ENCODE measurements at places on chromosomes 3 and 15.
A peak's percentile ranks its signal among the peaks of the same experiment; 100 is the strongest.

DNA sequence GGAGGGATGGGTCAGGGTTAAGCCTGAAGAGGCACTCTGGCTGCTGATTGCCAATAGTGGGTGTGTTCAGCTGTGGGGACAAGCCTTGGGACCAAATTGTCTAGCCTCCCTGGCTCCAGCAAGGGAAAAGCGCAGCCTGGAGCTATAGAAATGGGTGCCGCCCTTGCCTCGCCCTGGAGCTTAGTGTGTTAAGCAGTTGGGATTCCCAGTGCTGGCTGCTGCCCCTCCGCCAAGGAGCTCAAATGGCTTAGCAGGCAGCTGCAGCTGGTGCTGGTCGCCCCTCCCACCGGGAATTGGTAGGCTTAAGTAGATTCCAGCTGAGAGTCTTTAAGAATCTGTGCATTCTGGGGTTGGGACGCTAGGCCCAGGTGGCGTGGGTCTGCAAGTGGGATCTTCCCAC is 662.9 kb upstream of the TBL1XR1 start:
- DNase-seq = no peak

GRCh38 chr15:93451822-93452221 is 362.8 kb upstream of the RGMA start:
- no peak for DNase-seq

- no peak for DNase-seq
Measured at GRCh38 chr3:120749843-120750242, 7.3 kb downstream of the GTF2E1 start.

GRCh38 chr3:98454929-98455328 is 8.1 kb upstream of the OR5K1 start:
- peak; percentile 1 for DNase-seq

DNA sequence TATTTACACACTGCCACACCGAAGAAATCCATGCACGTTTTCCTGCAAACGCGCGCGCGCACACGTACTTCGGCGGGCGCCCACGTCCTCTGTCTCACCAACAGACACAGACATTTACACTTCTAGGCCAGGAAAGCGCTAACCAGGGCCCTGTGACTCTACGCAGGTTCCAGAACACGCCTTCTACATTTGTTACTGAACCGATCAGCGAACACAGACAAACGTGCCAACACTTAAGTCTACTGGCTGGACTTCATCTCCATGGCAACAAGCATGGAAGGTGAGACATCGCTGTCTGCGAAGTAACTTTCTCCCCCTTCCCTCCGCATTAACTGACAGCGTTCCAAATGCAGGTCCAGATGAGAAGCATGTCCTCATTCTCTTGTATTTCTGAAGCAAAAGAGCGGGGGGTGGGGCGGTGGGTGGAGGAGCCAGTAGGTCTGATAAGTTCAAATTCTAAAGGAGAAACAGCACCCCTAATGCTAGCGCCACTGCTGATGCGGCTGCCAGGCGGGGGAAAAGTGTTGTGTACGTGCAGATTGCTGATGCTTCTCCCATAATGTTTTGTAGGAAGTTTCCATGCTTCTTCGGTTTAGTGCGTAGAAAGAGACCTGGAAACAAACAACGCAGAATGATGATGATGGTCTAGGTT is at the start of gene CTXN2:
CTXN2 (plus strand) TSS at position 92 of the 652 bp plus-strand sequence. CDS start 9,636 bp downstream, outside the sequence.
- DNase-seq = no peak

DNA sequence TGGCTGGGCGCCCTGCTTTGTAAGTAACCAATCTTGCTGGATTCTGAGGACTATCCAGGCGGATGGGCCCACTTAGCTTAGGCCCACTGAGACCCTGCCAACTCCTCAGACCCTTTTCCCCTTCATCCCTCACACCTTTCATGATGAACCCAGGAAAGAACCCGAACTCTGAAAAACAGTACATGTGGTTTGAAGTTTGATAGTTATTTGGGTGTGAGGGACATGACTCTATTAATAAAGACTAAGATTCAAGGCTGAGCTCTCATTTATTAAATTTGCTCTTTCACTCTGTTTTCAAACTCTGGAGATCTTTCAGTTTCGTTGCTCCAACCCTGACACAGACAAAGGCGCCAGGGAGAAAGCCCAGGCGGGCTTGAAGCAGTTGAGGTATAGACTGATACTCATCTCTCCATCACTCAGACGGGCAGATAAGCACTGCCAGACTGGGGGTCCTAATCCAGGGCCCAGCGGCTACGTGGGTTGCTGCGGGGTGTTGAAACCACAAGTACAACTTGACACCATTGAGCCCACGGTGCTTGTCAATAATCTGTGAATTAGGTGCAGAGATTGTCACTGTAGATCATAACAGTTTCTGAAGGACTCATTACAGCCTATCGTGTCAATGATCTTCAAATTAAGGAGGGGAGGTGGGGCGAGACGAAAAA is 7.2 kb upstream of the SOX2 start:
- DNase-seq = no peak

GRCh38 chr3:196168808-196169391 is 42.3 kb downstream of the ZDHHC19 start:
- peak; percentile 66 for DNase-seq

GRCh38 chr3:32084870-32085269 is 21.6 kb upstream of the GPD1L start:
- no peak for DNase-seq

DNA sequence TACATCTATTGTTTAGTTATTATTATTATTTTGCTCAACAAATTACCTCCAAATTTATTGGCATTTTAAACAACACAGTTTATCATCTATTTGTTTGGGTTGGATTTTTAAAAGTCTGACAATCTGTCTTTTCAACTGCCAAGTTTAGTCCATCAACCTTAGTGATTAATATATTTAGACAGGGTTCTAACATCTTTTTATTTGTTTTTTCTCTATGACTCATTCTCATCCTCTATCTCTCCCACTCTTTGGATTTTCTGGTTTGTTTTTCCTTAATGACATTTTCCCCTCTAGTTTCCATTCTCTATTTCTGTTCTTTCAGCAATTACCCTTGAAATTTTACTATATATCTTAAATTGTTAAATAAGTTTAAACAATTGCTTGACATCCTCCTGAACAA is 41.9 kb downstream of the EMC4 start:
- DNase-seq = no peak

GRCh38 chr3:179852142-179852905 is 184.4 kb downstream of the PEX5L start:
- DNase-seq = peak; percentile 54

- no peak for DNase-seq
Measured at GRCh38 chr3:16490062-16490619, 23.4 kb downstream of the RFTN1 start.

DNA sequence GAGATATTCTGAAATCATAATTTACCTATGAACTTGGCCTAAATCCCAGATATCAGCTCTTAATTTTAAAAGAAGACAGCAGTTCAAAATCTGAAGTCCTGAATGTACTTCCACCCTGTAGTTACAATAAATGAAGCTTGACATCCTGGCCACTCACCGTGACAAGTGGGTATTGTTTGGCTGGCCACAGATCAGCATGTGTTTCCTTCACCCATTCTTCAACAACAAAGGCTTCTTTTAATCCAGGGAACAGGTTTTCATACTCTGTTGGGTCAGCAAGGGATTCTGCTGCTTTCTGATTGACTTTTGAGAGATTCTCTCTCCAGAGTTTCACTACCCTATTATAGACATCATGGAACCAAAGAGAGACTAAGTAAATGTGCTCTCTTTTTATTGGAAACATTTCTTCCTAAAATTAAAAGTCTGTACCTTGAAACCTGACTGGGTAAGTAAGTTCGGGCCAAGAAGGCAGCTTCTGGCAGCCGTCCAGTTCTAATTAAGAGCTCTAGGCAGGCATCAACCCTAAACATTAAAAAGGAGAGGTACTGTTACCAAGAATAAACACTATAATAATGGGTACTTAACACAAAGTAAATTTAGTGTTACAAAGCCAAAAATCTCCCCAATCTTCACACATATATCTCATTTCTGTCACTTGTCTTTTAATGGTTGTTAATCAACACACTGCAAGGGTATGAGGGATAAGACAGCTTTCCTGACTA is 15.2 kb downstream of the MRPS22 start:
- no peak for DNase-seq

DNA sequence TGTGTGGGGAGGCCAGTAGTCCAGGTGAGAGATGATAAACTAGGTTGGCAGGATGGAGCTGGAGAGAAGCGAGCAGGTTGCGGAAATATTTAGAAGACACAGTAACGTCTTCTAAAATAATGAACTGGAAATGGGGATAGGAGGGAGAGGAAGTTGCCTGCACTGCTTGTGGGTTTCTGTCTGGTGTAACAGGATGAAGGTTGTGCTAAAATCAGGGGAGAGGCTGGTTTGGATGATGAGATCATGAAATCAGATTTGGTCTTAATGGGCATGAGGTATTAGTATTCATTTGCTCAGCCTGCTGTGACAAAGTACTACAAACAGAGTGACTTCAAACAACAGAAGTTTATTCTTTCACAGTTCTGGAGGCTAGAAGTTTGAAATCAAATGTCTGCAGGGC is 32.1 kb upstream of the TNFAIP8L3 start:
- peak; percentile 48 for DNase-seq

DNA sequence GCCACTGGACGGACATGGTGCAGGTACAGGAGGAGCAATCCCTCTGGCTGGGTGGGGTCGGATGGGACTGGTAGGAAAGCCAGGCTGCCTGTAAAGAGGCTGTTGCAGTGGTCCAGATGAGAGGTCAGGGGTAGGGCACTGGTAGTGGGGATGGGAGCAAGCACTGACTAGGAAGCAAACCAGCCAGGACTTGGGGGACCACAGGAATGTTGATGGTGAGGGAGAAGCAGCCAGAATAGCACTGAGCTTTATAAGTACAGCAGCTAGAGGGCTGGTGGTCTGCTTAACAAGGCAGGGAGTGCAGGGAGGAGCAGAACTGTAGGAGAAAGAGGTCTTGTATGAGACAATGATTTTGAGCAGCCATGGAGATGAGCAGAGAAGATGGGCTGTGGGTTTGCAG is 38.7 kb upstream of the PTPN23 start:
- DNase-seq = no peak

DNA sequence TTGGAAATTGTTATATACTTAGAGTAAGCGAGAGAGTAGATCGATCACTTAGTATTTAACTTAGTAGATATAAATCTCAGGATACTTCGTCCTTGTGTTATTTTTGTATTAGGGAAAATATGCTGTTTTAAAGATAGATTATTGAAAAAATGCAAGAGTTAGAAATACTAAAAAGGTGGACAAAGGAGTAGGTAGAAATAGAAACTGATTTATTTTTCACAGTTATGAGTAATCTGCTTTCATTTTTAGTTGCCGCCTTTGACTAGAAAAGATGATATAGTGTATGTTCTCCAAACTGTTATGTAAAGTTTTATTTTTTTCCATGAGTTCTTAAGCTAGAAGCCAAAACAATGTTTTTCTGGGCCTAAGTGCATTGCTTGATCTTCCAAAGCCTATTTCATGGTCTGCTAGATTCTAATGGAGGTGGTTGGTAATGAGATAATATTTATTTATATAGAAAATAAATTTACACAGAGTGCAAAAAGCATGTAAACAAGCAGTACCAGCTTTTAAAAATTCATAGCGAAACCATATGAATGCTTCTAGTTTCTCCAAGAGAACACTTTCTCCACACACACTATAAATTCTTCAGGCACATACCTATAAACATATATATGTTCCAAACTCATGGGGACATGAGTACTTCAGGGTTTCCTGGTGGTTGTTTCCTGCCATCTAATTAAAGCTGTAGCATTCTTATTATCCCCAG is 61.1 kb downstream of the DIPK2A start:
- no peak for DNase-seq

DNA sequence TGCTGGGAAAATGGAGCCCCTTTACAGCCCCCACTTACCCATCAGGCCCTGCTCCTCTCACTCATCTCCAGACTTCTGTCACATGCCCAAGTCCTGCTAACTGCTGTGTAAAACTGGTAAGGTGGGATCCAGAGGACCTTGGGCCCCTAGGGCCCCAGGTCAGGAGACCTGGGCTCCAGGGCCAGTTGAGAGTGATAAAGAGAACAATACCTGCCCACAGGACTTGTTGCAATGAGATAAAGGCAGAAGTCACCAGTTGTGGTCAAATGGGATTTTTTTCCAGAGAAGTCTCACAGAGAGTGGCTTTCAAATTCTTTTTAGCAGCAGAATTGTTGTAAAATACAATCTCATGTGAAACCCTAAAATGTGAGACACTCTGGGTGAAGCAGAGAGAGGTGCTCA is 753 bp downstream of the FURIN start:
- DNase-seq = no peak

- DNase-seq = no peak
Measured at GRCh38 chr15:59407946-59408345, 30.0 kb upstream of the FAM81A start.

GRCh38 chr3:9301091-9301490 is 51.6 kb upstream of the SRGAP3 start:
- DNase-seq = peak; percentile 22

DNA sequence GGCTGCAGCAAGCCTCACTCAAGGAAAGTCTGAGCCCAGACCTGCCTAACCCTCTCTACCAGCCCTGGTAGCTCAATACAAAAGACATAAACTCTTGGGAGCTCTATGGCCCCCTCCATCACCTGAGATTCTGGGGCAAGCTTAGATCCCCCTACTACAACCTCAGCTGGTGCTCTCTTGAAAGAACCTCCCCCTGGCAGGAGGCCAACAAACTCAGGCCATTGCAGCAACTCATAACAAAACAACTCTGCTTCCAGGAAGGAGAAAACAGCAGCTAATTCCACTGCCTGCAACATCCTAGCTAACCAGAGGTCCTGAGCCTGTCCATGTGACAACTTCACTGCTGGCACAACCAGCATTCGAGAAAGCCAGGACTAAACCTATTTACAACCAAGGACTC is 169.2 kb downstream of the ROBO1 start:
- DNase-seq = no peak

GRCh38 chr3:126100269-126100633 is 16.3 kb upstream of the SLC41A3 start:
- no peak for DNase-seq

DNA sequence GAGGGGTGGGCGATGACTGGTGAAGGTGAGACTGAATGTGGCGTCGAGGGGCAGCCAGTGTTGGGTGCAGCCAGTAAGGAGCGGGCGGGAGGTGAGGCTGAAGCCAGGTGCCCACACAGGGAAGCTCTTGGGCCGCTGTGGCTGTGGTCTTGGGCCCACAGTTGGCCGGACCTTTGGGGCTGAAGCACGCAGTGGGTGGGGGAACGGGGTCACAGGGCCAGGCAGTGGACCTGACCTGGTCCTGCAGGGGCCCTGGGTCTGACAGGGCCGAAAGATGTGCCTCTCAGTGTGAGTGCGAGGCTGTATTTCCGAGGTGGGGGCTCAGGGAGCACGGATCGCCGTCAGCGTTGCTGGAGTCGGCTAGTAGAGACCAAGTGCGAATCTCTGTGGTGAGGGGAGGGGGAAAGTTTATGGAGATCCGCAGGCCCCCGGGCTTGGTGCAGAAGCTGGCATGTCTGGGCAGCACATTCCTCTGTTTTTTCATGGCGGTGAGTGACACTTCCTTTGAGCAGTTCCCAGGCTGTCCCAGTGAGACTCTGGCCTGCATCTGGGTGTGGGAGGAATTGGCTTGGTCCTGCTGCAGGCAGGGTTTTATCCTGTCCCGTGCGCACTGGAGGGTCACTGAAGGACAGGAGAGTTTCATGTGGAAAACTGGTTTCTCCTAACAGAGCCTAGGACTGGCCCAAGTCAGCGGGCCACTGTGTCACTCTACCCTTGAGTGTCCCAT is 100.8 kb downstream of the TMEM266 start:
- no peak for DNase-seq
